ENCODE measurements at places on chromosomes 1 and 21.

DNA sequence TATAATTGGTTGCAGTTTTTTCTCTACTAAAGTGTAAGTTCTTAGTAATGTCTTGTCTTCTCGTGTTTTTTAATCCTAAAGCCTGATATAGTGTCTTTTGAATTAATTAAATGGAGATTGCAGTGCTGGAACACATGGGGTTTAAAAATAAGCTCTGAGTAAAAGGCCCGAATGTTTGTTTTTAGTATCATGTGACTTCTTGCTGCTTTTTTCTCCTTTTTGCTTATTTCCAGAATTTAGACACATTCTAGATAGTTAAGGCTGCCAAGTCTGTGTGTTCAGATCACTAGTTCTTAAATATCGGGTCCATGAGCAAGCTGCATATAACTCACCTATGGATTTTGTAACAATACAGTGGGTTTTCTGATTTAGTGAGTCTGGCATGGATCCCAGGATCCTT, 27.5 kb downstream of the KCTD3 start:
- no peak for DNase-seq

DNA sequence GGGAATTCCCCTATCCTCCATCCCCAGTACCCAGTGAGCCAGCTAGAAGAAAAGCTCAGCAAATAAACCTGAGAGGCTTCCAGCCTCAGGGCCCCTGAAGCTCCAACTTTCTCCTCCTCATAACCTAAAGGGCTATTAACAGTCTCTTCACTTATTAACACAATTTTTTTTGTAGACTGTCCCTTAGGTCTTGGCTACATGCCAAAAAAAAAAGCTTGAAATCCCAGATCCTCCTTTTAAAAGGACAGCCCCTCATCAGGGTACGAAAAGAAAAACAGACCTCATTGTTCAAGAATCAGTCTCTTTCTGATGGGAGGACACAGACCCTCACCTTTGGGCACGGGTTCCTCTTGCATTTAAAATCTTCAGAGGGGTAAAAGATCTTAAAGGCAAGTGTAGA, 72.8 kb upstream of the CD1D start:
- no peak for DNase-seq

DNA sequence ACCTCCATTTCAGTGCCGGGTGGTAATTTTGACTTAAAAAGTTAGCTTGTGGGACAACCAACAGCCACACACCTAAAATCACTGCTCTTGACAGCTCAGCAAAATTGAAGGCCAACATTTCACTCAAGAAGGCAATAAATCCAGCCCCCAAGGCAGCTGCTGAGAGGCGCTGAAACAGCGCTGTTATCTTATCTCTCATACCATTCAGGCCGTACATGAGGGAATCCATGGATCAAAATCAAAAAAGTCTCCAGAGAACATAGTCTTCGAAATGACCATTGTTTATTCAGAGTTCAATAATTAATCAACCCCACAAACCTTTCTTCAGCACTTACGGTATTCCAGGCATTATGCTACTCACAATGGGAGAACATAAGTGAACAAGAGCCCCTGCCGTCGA, 38.5 kb downstream of the ZBTB18 start:
- DNase-seq, result no peak

DNA sequence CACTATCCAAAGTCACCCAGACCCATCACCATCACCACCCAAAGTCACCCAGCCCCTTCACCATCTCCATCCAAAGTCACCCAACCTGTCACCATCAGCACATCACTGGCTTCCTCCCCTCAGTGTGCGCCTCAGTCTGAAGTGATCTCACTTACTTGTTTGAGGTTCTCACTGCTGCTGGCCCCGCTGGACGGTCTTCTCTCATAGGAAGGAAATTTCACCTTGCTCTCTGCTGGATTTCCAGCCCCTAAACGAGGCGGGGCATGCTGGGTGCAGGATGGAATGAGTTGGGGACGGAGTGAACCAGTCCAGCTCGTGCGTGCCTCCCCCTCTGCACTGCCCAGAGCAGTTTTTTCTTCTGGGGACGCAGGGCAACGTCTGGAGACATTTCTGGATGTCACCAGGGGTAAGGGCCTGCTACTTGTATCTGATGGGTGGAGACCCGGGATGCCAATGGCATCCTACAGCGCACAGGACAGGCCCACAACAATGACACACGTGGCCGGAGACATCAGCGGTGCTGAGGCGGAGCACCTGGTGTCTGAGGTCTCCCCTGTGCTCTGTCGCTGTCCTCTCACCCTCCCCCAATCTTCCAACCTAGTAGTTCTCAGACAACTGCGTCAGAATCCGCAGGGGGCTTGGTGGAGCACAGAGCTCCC, 38.6 kb downstream of the PDE9A start:
- no peak for DNase-seq

GRCh38 chr1:202804126-202804525, 4.1 kb downstream of the KDM5B start:
- no peak for DNase-seq

DNA sequence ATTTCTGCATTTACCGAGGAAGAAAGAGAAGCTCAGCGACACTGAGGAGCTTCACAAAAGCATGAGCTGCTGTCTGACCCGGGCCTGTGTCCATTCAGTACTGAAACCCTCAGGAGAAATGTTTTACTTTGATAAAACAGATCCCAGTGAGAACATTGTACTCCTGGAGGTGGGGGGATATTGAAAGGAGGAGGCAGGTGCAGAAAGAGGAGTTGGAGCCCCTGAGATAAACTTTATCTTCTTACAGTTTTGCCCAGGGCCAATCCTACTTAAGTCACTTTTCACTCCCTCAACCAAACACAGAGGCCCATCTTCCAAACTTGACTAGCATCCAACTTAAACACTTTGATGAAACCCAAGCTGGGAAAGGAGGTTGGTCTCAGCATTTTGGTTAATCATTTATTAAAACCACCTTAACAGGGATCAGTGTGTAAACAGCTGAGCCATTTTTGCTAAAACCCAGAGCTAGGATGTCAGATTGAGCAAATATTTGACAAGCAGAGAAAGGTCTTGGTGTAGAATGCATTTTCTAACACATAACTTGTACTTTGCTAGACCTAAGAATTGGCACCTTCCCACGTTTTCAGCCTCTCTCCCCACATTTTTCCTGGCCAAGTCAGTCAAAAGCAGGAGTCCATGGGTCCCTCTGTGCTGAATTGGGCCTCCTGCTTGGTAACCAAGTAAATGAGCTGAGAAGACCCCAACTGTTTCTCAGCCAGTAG, 32.5 kb upstream of the SARS1 start:
- peak; percentile 31 for DNase-seq

DNA sequence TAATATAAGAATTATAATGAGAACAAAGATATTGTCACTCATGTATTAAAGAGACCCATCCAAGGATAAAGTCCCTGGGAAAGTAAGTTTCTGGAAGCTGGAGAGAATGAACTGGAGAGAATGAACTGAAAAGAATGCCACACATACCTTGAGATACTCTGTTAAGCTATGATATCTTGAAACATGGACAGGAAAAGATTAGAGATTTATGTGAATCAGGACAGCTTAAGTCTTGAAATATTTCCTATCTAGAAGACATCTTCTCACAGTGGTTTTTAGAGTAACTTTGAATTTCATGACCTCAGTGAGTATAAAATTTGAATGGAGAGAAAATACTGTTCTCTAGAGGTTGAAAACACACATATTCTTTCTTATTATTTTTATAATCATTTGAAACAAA, 201.3 kb upstream of the HMCN1 start:
- no peak for DNase-seq

GRCh38 chr1:25030674-25031589, 100.9 kb upstream of the RUNX3 start:
- no peak for DNase-seq

DNA sequence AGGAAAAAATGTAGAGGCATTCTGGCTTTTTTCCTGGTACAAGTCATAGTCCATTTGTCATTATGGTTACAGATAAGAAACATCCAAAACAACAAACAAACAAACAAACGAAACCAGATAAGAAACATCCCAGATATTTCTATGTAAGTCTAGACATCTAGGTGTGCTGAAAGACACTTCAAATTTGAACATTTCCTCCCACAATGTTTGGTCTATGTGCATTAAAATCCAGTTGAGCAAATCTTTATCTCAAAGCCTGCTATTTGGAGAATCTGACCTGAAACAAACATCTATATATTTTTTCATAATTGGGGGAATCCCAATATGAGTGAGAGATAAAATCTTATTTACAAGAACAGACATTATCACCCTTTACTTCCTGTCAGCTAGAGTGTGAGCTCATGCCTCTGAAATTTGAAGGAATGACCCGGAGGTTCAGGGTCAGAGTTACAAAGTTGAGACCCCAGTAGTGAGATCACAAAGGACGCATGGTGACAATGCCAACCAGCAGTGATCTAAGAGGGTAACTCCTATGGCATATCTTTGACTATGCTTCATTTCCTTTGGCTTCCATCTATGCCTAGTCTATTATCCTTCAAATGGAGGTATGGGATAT, 182.9 kb upstream of the ATP1B1 start:
- DNase-seq, result no peak

- no peak for DNase-seq
Measured at GRCh38 chr1:63688302-63688890, 85.4 kb upstream of the ROR1 start.

GRCh38 chr1:14366091-14367018, 232.1 kb upstream of the KAZN start:
- peak; percentile 11 for DNase-seq

GRCh38 chr1:62367005-62367557, 47.8 kb upstream of the KANK4 start:
- DNase-seq, result no peak

GRCh38 chr1:240329443-240329842, 237.8 kb downstream of the FMN2 start:
- DNase-seq, result no peak

DNA sequence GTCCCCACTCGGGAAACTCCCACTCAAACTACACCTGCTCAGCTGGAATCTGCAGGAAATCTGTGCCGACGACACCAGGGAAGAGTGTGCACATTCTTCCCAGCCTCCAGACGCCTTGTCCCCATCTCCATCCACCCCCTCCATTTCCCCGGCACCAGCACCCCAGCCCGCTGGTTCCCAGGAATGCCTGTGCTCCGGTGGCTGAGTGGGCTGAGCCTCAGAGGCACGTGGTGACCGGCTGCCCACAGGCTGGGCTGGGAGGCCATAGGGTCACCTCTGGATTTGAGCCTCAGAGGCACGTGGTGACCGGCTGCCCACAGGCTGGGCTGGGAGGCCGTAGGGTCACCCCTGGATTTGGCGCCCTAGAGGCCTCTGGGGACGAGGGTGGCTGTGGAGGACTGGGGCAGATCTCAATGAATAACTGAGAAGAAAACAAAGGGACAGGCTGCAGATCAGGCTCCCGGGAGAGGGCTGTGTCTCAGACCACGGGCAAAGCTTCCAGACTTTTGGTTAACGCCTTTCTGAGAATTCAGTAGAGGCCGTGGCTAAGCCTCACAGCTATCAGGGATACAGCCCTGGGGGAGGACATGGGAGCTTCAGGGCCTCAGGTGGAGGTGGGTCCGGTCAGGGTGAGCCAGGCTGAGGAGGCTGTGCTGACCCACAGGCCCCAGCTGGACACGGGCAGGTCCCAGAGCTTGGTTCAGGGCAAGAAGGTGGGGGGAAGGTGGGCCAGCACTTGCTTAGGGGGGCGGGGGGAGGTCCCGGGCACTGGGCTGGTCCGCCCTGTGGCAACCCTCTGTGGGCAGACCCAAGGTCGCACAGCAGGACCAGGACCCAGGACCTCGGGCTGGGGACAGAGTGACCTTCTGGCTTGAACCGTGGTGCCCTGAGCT, 17.3 kb upstream of the TTLL10 start:
- DNase-seq, result no peak

- no peak for DNase-seq
Measured at GRCh38 chr1:61426885-61427284, 298.1 kb downstream of the TM2D1 start.

DNA sequence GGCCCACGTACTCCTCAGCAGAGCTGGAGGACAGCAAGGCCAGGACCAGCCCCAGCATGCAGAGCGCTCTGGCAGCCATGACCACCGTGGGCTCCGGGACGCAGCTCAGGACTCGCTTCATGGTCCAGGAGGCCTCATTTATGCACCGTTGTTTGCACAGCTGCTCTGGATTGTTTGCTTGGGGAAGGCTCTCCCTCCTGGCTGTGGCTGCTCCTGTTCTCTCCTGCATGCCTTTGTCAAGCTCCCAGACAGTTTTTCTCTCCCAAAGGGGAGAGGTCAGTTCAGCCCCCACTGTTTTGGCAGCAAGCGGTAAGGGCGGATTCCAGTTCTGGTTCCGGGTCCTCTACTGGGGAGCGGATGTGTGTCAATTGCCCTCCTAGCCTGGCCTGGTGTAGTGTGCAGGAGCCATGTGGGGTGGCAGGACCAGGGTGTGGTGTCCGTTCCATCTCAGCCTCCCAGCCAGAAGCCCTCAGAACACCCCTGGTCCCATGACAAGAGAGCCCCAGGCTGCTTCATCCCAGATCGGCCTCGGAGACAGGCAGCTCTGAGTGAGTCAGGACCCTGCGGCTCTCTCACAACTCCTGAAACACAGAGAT, at the start of gene TFF3:
Gene TFF3, minus strand, starts transcription at position 114 of the 596 bp plus-strand sequence. Its CDS starts 35 bp downstream, at position 79.
- no peak for DNase-seq

DNA sequence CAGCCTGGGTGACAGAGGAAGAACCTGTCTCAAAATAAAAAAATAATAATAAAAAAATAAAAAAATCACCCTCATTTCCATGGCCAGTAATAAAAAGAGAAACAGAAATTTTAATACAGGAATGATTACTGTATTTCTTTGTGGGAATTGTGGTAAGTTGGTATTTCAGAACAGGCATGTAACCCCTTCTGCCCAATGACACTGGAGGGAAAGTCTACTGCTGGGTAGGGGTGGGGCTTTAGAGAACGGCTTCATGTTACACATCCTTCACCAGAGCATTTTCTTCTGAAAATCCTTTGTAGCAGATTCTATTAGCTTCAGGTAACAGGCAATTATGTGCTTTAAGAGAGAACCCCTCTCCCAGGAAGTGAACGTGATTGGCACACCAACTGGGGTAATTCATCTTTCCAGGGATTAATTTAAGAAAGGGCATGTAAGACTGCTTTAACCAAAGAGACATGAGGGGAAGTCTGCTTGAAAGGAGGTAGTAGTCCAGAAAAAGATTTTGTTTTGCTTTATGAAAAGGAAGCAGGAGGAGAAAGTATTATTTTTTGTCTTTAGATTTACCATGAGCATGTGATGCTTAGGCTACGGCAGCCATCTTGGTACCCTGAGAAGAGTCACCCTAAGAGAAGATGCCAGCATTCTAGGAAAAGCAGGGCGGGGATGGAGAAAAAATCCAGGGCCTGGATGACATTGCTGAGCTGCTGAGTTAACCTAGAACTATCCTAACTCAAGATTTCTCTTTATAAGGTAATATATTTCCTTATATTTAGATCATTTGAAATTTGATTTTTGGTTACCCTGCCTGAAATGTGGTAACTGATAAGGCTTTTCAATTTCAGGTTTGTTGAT, 57.7 kb upstream of the DPT start:
- peak; percentile 16 for DNase-seq

DNA sequence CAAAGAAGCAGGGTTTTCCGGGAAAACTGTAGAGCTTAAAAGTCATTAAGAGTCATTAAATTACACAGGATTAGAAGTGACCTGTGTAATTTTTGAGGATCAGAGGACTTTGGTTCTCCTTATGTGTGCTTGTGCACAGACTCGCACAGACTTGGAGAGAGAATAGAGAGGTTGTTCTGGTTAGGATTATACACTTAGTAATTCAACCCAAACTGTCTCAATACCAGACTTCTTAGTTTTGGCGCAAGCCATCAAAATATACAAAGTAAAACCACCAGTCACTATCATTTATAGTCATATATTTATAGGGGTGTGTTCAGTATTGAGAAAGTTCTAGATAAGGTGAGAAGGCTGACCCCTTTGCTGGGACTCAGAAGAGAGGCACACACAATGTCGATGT, 112.3 kb downstream of the HLX start:
- DNase-seq, result no peak

GRCh38 chr1:187836557-187836956, 1007.8 kb downstream of the PLA2G4A start:
- DNase-seq, result no peak

All from astrocyte of the cerebellum (primary cell).